ENCODE measurements at places on chromosomes 11 and 22.

DNA sequence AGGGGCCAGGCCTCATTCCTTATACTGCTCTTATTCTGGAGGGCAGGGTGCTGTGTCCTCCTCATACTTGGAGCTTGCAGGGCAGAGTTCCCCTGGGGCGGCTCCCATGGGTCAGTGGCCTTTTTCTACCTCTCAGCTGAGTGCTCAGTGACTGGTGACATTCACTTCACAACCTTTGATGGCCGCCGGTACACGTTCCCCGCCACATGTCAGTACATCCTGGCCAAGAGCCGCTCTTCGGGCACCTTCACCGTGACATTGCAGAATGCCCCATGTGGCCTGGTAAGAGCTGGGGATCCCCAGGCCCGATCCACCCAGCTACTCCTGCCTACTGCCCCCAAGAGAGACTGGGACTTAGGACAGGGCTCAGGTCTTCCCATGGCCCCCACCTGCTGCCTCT is 14.5 kb downstream of the OTOG start:
- no peak for DNase-seq

DNA sequence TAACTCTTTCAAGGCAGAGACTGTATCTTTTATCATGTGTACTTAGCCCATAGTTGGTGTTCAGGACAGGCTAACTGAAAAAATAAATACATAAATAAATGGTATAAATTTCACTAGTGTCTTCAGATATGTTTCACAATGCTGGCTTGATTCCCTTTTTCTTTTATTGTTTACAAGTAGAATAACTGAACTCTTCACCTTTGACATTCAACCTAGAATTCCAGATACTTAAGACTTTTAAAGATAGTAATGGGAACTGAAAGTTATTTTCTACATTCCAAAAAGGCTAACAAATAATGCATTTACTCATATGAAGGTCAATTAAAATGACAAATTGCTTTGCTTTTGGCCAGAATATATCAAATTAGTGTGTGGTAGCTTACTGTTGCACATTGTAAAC is 411.3 kb upstream of the TENM4 start:
- DNase-seq: no peak

GRCh38 chr11:61278001-61278470 is 17.1 kb downstream of the VWCE start:
- no peak for DNase-seq

- no peak for DNase-seq
Observed at GRCh38 chr11:9176550-9176949, 85.2 kb upstream of the SCUBE2 start.

GRCh38 chr11:68081691-68082090 is 39.5 kb downstream of the CHKA start:
- no peak for DNase-seq

GRCh38 chr11:95255251-95256145 is 24.5 kb upstream of the SESN3 start:
- DNase-seq: no peak

DNA sequence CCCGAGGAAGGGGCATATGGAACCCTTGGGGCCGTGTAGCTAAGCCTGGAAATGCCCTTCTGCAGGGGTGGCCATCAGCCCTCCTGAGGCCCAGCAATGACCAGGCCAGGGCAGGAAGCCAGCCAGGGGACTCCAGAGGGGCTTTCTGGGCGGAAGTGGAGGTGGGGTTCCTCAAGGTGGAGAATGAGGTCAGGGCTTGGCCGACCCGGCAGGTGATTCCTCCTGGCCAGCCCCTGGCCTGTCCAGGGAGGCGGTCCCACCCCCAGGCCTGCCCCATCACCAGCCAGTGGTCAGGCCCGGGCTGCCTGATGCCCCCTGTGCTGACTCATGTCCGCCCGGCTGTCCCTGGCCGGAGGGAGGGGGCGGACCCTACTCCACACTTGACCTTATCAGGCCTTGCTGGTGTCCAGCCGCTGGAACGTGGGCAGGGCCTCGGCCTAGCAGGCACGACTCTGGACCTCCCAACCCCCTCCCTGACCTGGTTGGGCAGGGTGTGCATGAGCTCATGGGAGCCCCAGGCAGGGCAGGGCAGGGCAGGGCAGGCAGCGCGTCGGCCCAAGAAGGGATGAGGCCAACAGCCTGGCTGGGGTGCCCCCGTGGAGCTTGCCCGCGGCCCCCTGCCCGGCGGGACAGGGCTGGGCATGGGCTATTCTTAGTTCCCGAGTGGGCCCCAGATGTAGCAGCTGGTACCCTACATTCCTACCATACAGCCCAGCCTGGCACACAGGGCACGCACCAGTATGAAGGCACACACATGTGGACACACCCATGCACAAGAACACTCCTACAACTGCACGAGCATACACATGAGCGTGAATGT is 35.9 kb downstream of the RPL3 start:
- peak; percentile 84 for DNase-seq

- DNase-seq: no peak
Observed at GRCh38 chr11:86917589-86917988, 37.6 kb downstream of the FZD4 start.

DNA sequence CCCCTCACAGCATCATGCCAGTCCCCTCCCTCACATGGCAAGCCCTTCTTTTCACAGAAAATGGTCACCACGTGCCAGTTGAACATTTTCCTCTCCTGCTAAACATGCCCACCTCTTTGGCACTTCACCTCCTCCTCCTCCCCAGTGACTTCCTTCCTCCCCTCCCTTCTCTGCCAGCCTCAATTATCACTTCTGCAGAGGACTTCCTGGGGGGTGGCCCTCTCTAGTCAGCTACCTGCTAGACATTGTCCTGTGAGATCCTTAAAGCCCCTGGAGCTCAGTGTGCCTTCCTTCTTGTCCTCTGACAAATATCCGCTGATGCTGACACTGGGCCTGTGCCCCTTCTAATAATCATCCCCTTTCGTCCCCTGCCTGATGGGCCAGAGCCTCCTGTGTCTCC is 43.2 kb upstream of the E2F8 start:
- no peak for DNase-seq

GRCh38 chr11:129410395-129410960 is 34.8 kb downstream of the BARX2 start:
- DNase-seq: no peak

DNA sequence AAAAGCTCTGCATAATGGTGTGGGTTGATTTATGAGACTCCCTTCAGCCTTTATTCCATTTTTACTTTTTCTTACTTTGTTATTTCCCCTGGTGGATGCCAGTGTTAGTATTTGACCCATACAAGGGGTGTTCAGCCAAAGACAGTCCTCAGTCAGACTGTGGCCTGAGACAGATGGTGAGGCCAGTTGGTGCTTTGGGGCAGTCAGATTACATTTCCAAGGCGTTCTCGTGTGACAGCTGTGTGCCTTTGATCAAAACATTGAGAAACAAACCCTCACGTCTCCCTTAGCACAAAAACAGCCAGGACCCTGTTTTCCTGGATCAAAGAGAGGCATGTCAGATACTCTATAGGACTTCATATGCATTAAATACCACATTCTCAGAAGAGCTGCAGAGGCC is 31.3 kb upstream of the SLN start:
- DNase-seq: no peak

GRCh38 chr11:80424012-80424695 is 983.3 kb upstream of the TENM4 start:
- no peak for DNase-seq

GRCh38 chr11:32400670-32401369 is 34.5 kb downstream of the WT1 start:
- DNase-seq: no peak

GRCh38 chr11:117646411-117646810 is 150.6 kb downstream of the DSCAML1 start:
- DNase-seq: no peak

- DNase-seq: no peak
Observed at GRCh38 chr11:125348141-125348651, 147.9 kb downstream of the FEZ1 start.

DNA sequence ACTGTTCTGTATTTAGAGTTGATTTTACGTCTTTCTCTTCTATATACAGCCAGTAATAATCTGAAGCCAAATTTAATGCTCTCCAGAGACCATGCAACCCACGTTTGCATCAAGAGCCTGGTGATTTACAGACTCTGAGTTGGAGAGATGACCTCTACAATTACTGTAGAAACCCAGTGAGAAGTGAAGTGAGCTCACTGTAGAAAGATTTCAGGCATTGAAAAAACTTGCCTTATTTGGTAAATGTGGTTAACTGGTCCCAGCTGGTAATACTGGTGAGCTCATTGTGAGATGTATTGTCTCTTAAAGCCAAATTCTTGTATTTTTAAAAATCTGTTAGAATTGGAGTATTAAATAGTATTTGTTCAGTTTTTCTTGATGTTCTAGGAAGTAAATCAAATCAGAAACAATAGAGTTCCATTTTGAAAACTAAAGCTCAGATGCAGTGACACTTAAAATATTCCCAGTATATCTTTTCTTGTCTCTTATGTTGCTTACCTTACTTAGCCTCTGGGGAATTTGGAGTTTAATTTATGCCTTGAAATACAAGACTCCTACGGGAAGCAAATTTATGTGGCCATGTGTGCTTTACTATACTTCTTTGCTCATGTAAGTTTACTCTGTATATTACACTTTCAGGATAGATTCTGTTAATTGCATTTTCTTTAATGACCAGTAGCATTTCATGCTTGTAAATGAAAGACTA is 189.9 kb downstream of the ARHGAP42 start:
- peak; percentile 38 for DNase-seq

- DNase-seq: no peak
Observed at GRCh38 chr11:78282821-78283220, 94.1 kb downstream of the USP35 start.

DNA sequence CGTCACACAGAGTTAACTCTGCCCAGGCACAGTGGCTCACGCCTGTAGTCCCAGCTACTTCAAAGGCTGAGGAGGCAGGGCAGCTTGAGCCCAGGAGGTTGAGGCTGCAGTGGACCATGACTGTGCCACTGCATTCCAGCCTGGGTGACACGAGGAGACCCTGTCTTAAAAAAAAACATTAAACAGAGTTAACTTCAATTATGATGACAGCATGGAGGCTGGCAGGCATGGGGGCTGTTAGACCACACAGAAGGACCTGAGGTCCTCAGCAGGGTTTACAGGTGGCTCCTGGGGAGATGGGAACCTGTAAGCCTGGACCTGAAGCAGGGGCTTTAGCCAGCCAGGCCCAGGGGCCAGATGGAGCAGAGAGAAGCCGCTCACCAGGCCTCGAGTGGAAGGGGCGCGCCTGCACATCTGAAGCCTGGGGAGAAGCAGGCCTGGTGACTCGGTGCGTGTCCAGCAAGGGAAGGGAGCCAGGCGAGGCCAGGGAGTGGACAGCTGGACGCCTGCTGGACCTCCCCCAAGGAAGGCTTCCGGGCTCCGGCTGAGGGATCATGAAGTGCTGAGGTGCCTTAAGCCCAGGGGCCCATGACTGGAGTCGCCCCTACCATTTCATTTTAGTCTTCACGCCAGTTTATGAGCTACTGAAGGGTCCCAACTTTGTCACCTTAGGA is 25.3 kb downstream of the RPUSD4 start:
- DNase-seq: no peak

DNA sequence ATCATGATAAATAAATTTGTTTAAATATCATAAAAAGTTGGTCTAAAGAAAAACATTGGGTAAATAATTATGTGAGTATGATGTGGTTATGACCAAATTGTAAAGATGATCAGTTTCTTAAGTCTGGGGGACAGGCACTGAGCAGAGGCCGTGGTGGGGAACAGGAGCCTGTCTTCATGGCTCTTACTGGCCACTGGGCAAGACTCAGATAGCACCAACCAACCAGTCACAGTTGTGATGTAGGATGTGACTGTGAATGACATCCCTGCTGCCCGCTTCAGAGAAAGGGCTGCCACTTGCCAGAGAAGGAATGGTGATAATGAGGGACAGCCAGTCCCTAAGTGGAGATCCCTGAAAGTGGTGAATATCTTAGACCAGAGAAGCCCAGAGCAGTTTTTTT is 7.0 kb downstream of the PTPRJ start:
- DNase-seq: no peak

DNA sequence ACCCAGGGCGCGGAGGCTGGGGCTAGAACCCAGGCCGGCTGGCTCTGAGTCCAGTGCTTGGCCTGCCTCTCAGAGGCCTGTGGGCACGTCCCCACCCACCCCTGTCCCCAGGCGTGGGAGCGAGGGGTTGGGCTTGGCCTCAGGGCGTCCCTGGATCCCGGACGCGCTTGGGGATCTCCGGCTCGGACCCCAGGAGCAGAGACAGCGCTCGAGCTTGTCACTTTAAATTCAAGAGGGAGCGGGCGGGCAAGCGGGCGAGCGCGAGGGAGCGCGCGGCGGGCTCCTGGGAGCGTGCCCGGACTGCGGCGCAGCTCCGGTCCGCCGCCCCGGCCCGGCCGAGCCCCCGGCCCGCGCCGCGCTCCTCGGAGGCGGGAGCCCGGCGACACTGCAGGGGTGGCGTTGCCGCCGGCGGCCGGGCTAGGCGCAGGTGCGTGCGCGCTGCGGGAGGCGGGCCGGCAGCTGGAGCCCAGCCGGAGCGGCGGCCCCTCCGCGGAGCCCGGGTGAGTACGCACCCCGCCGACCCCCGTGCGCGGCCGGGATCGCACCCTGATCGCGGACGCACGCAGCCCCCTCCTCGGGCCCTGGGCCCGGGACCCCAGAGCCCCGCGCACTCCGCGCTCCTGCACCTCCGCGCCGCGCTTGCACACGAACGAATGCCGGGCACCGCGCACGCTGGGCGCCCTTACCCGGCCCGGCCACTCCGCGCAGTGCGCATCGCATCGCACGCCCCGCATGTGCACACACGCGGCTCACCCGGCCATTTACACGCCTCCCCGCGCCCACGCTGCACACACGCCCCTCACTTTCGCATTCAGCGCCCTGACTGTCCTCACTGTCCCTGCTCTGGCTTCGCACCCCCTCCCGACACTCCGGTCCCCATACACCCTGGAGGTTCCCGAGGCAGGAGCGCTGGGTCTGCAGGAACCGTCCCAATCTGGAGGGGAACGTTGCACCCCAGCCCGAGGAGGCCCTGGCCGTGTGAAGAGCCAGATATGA is at the start of gene SYT12:
Gene SYT12, plus strand, starts transcription at position 174 of the 996 bp plus-strand sequence. CDS start 7,011 bp downstream, outside the sequence.
- no peak for DNase-seq

- no peak for DNase-seq
Observed at GRCh38 chr11:17608821-17609220, 61.8 kb downstream of the OTOG start.

DNA sequence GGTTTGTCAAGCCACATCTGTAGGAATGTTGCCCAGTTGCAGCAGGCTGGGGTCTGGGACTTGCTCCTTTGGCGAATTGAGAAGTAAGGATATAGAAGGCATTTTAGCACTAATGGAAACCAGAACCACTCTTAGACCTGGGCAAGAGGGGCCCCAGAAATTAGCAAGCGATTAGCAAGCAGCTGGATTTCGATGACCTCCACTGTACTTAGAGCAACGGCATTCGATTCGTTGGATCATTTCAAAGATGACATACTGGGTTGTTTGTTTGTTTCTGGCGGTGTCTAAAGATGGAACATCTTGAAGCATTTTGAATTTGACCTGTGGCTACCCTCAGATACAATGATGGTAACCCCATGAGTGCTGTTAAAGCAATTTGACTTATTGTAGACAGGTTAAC is 1.2 kb upstream of the CDPF1 start:
- no peak for DNase-seq
